ENCODE measurements at places on chromosomes 2 and 18.
A peak's percentile ranks its signal among the peaks of the same experiment; 100 is the strongest.

- DNase-seq: no peak
These were observed 98.9 kb upstream of the CHRNA1 start for GRCh38 chr2:174863183-174863582.

- DNase-seq: no peak
These were observed 71.2 kb upstream of the FSIP2 start for GRCh38 chr2:185667452-185667851.

DNA sequence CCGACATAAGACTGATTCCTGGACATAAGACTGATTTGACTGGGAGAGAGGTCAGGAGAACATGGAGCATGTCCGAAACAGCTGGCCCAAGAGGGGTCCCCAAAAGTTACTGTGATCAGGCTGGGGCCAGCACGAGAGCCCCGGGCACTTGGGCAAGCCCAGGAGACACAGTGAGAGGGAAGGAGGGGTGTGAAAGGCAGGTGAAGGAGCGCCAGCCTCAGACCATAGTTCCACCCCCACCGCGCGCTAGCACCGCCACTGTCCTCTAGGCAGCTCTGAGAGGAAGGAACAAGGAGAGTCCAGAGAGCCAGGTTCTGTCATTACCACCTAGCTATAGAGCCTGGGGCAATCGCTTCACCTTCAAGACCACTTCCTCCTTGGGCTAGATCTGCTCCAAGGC is 78.2 kb upstream of the DAPL1 start:
- no peak for DNase-seq

GRCh38 chr18:12398625-12399024 is 9.1 kb upstream of the PRELID3A start:
- no peak for DNase-seq

DNA sequence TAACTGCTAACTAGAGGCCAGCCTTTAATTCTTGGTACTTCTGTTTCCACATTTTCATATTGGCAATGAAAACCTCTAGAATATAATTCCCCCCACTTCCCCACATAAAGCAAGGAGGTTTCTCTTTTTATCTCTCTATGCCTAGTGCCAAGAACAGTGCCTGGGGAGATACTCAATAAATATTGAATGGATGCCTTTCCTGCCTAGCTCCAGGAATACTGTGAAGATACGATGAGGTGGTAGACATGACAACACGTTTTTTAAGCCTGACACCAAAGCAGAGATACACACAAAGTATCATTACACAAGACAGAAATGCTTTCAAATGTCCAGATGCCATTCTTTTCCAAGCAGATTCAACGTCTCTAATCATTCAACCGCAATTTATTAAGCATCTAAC is 535.5 kb downstream of the XIRP2 start:
- DNase-seq: no peak

GRCh38 chr18:68733707-68734106 is 18.8 kb upstream of the TMX3 start:
- no peak for DNase-seq

- DNase-seq: peak; percentile 60
These were observed 85.5 kb downstream of the SCN1A start for GRCh38 chr2:166042356-166042755.

GRCh38 chr2:87401726-87402345 is 346.1 kb upstream of the PLGLB2 start:
- DNase-seq: no peak

DNA sequence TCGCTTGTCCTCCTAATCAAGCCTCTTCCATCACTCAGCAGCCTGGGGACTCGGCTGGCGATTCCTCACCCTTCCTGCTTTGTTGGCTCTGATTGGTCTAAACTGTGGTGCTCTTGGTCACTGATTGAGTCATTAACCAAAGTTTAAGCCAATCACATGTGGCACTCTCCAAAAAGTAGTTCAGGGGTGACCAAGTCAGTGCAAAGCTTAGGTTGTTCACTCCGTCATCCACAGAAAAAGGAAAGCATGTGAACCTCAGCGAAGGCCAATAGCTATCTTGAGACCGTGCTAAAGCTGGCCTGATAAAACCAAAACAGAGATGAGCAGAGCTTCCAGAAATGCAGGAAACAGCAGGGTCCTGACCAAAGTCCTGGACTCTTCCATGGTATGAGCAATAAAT is 4.9 kb downstream of the ALPK2 start:
- no peak for DNase-seq

DNA sequence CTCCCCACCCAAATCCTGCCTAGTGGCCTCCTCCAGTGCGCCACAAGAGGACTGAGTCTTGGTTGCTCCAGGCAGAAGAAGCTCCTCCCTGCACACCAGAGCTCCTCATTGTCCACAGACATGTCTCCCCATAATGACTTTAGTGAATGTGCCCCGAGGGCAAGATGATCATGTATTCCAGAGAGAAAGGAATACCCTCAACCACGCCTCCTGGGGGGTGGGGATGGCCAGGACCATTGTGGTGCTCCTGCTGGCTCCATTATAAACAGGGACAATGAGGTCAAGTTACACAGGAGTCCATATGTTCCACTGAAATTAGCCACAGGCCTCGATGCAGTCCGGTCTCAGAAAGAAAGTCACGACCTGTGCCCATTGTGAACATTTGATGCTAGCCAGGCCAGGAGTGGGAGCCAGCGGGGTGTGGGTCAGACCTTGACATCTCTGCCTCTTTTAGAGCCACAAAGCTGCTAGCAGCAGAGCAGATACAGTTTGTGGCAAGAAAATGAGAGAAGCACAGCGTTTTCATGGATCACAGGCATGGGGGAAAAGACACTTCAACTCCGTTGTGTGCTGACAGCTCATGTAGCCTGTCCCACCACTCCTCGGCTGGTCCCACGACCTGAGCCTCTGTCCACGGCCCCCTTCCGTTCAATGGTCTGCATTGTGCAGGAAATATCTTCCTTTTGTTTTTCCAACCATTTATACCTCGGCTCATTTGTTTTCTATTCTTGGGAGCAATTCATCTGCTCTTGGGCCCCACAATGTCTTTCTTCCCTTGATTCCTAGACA is 70.7 kb upstream of the FZD7 start:
- no peak for DNase-seq

DNA sequence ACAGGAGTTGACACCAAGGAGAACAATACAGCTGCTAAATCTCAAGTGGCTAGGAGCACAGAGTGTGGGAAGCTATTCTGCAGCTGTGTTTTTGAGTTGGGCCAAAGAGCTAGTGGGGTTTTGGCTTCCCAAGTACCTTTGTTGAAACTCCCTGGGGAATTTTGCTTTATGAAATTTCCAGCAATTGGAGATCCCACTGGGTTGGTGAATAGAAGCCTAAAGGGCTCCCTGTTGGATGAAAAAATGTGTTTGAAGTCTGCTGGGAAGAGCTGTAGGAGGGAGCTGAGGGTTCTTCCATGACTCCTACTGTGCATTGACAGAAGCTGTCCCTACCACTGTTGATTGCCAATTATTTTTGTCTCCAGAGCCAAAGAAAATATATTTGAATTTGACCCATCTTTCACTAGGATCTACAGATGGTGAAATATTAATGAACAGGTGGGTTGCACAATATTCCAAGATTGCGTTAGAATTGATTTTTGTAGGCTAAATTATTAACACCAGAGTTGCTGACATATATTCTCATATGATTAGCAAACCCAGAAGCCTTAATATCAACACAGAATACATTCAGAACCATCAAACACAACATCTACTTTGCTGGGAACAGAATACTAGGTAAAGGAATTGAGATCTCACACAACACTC is 95.4 kb upstream of the CYP1B1 start:
- no peak for DNase-seq

DNA sequence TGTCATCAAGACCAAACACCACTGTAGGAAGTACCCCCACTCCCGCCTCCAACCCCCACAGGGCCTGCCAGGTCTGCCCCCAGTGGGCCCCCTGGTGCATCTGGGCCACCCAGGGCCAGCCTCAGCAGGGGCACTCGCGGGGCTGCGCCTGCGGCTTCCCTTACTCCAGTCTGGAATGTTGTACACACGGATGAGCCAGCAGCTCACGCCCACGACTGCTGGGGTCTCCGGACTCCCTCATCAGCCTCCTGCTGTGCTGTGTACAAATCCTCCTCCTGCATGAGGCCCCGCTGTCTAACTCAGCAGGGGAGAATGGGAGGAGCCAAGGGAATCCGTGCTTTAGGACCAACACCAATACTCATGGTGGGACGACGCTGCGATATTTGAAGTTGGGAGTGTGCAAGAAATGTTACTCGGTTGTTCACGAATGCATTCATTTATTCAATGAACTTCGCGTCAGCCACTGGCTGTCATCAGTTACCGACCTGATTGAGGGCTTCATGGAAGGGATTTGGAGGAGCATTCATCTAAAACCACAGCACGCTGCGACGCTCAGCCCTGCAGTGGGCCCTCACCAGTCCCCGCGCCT is 654 bp upstream of the ASB1 start:
- DNase-seq: no peak

- DNase-seq: no peak
These were observed 123.2 kb downstream of the EPHA4 start for GRCh38 chr2:221448844-221449390.

DNA sequence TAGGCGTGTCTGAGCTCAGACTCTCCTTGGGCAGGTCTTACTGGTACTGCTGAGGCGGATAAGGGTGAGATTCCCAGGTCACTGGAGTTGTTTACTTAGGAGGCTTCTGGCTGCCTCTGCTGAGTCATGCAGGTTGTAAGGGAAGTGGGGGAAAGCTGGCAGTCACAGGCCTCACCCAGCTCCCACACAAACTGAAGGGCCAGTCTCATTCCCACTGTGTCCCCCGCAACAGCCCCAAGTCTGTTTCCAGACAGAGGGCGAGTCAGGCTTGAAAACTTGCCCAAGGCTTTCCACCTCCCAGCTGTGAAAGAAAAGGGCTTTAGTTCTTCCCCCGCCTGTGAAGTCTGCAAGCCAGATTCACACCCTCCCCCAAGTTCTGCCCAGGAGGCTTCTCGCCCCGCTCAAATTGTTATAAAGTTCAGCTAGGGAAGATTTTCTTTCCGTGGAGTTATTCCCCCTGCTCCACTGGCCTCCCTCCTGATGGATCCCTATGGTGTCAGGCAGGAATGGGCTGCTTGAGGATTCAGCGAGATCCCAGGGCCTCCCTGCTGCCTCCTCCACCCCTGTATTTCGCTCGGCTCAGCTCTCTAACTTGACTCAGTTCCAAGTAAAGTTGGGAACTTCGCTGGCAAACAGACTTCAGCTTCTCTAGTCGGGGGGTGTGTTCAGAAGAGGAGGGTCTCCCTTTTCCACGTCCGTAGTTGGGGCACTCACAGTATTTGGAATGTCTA is 248.6 kb downstream of the NR4A2 start:
- peak; percentile 33 for DNase-seq

DNA sequence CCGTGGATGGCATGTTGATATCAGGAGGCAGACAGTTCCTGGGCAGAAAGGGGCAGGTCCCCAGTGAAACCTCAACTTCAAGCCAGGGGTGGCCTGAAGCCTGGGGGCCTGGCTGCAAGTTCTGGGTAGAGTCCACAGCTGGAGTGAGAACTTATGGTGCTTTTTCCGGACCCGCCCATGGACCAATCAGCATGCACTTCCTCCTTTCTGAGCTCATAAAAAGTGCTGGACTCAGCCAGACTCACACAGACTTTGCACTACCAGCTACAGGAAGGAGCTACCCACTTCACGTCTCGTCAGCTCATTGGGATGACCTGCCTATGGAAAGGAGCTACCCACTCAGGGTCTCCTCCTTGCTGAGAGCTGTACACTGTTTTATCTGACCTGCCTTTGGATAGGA is 183.1 kb upstream of the MC4R start:
- no peak for DNase-seq

DNA sequence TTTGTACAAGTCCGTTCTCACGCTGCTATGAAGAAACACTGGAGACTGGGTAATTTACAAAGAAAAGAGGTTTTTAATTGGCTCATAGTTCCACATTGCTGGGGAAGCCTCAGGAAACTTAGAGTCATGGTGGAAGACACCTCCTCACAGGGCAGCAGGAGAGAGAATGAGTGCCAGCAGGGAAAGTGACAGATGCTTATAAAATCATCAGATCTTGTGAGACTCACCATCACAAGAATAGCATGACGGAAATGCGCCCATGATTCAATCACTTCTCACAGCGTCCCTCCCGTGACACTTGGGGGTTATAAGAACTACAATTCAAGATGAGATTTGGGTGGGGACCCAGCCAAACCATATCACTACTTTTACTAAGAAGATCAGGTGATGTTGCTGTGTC is 285.8 kb downstream of the TMX3 start:
- DNase-seq: no peak

- no peak for DNase-seq
These were observed 64.8 kb upstream of the EML6 start for GRCh38 chr2:54658564-54659071.

GRCh38 chr2:169767243-169767888 is 31.3 kb upstream of the SSB start:
- no peak for DNase-seq

DNA sequence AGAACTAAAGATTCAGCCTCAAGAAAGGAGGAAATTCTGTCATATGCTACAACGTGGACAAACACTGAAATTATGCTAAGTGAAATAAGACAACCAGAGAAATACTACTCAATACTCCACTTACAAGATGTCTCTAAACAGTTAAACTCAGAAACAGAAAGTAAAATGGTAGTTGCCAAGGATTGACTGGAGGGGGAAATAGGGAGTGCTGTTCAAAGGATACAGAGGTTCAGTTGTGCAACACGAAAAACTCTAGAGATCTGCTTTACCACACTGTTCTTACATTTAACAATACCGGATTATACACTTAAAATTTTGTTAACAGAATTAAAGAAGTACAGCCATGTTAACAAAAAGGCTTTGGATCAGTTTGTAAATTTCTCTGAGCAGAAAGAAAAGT is 39.8 kb upstream of the C2orf15 start:
- DNase-seq: no peak

GRCh38 chr2:71385012-71385411 is 53.4 kb downstream of the ZNF638 start:
- DNase-seq: peak; percentile 20

DNA sequence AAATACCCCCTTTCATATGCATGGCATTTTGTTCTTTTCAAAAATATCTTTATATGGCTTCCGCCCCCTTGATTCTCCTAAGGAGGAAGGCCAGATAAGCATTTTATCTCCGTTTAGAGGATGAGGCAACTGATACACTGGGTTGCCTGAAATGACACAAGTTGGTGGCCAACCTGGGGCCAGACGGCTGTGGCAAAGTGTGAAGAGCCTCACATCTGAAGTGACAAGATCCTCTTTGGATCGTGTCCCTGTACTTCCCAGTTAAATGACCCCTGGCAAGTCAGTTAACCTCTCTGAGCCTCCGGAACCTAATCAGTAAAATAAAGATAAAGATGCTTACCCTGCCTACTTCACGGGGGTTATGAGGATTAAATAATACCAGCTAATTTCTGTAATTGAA is 4.6 kb downstream of the SETBP1 start:
- no peak for DNase-seq

- no peak for DNase-seq
These were observed 167.4 kb downstream of the SPAG16 start for GRCh38 chr2:213451542-213452239.

- no peak for DNase-seq
These were observed 424.6 kb upstream of the VRK2 start for GRCh38 chr2:57622009-57622408.

All from foreskin keratinocyte (primary cell).